ENCODE measurements at places on chromosomes 6 and 20.

GRCh38 chr20:23456873-23457272, 4.2 kb upstream of the CST11 start:
- DNase-seq, result no peak

DNA sequence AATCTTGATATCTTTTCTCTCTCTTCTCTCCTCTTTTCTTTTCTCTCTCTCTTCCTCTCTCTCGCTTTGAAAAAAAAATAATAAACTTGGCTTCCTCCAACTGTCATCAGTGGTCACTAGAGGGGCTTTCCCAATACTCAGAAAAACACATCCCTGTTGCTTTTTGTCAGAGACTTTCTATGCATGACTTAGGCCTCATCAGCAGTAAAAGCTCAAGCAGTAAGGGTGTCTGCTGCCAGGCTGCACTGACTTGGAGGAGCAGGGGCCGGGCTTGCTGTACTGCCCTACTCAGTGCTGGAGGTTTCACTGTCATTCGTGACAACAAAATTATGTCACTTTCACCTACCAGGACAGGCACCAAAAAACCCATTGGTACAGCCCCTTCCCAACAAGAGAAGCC, 272.0 kb downstream of the ADGB start:
- no peak for DNase-seq

DNA sequence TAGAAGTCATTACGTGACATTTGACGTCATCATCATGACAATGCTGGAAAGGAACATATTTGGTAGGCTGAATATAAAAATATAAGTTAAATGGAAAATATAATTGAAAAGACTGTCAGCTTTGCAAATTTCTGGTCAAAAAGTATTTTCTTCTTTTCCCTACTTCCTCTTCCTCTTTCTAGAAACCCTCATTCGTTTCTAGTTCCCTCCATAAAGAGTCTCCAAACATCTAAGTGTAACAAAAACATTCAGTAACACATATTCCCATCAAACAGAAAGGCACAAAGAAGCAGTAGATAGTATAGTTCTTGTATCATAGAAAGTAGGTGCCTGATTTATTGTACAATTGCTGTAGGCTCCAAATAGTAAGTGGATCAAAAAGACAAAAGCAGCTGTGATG, 150.8 kb upstream of the FAM83B start:
- no peak for DNase-seq

GRCh38 chr6:151349651-151350270, 41.6 kb downstream of the ZBTB2 start:
- DNase-seq, result no peak

- no peak for DNase-seq
Observed at GRCh38 chr6:43254138-43254817, 11.0 kb downstream of the TTBK1 start.

GRCh38 chr20:58705208-58705926, 12.8 kb downstream of the NPEPL1 start:
- no peak for DNase-seq

- DNase-seq, result no peak
Observed at GRCh38 chr6:63014290-63014689, 197.0 kb upstream of the FKBP1C start.

DNA sequence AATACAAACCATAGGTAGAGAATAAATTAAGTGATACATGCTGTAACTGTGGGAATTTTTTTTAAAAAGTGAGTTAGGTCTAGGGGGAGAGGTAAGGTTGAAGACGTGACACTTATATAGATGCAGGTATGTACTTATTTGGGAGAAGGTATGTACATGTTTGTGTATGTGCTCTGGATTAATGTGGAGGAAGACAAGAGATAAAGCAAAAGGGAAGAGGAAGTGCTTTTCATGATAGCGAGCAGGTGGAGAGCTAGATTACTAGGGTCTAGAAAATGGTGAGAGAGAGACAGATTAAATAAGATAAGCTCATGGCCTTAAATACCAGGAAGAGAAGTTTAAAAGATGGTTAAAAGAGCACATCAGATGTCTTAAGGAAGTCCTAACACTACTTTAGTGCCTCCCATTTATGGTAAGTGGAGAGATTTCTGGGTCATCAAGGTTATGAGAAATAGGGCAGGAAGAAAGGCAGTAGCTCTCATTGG, 92.5 kb downstream of the MAN1A1 start:
- no peak for DNase-seq

- DNase-seq, result no peak
Observed at GRCh38 chr20:56454754-56455153, 13.7 kb upstream of the RTF2 start.

DNA sequence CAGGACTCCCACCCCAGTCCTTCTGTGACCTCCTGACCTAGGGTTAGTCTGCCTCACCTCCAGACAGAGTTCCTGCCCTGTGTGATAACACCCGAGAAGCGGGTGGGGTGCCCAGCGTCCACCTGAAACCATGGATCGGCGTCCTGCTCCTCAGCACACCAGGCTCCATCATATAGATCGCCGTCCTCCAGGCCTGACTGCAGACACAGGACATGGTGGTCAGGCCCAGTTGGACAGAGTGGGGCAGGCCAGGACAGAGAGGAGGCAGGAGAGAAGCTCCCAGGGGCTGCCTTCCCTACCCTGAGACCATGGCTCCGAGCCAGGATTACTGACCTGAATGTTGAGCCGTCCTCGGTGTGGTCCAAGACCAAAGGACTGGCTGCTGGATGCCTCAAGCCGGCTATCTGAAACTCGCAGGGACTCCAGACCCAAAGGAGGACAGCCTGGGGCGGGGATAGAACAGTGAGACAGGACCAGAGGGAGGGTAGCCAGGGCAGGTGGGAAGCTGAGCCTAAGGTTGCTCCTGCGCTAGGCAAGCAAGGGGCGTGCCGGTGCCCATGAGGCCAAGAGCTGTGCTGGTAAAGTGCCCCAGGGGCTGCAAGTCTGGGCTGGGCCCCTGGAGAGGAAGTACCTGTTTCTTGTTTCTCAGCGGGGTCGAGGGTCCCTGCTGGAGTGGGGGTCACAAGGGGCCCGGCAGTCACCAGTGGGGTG, 2.2 kb downstream of the CPXM1 start:
- no peak for DNase-seq

DNA sequence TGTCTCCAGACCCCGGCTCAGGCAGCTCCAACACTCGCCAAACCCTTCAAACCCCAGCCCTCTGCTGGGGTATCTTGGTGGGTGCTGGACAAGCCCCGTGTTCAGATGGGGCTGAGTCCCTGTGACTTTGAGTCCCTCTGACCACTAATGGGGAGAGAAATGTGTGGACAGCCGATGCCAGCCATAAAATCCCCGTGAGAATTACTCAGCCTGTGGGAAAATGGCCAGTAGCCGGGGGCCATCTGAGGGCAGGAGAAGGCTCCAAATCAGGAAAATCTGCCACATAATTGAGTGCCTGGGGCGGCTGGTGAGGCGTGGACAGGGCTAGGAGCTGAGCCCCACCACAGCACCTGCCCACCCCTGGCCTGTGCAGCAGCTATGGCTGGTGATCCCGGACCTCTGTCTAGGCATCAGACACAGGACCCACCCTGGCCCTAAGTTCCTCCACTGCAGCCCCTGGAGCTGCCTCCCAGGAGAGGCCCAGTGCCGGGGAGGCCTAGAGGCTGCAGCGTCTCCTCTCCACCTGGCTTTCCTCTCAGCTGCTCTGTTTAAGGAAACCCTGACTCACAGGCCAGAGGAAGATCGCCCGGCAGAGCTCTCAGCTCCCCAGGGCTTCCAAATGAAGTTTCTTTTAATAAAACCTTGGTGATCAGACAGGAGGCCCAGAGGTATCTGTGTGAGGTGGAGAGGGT, 53.7 kb upstream of the SLCO4A1 start:
- DNase-seq, result no peak

DNA sequence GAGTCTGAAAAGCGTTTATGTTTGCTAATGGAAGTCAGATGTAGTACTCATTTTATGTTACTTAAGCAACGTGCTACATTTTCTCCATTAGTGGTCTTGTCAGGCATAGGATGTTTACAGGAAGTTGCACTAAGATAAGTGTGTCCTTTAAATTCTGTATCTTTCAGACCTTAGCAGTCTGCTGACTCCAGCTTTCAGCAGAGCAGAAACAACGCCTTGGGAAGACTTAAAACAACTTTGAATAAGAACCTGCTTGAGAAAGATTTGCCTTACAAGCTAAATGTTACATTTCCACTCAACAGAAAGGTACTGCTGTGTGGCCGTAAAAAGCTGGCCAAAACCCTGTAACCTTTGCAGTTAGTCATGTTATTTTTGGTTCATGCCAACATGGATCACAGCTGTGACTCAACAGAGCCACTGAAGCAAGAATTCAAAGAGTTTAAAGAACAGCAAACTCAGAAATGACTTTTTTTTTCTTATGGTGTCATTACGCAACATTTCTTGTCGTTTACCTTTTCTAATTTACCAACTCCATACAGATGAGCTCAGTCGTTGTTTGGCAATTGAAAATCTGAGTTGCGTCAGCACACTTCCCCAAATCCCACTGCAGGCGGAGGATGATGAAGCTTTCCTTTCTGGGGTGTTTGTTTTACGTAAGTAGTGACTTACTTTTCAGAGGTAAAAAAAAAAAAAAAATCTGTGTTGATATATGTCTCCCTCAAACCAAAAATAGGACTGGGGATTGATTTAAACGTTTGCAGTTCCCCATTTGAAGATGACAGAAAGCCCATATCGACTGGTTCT, 27.9 kb upstream of the BMP6 start:
- no peak for DNase-seq

GRCh38 chr6:126027601-126028000, 41.3 kb downstream of the TRMT11 start:
- DNase-seq, result no peak

- no peak for DNase-seq
Observed at GRCh38 chr6:74128536-74128935, 432.5 kb downstream of the CD109 start.
